Progenitor cell of endocrine pancreas (in vitro differentiated cells): ENCODE measurements at places on chromosomes 11 and 22.

- no peak overlapping the region for H3K27ac ChIP-seq
- peaks cover 5% of the 10 kb centered on the region for H3K4me1 ChIP-seq
- H3K27me3 ChIP-seq = no peaks in the 10 kb centered on the region
- H3K36me3 ChIP-seq = peaks cover 4% of the 10 kb centered on the region
These were observed 19.7 kb upstream of the RAB38 start for GRCh38 chr11:88194990-88195389.

DNA sequence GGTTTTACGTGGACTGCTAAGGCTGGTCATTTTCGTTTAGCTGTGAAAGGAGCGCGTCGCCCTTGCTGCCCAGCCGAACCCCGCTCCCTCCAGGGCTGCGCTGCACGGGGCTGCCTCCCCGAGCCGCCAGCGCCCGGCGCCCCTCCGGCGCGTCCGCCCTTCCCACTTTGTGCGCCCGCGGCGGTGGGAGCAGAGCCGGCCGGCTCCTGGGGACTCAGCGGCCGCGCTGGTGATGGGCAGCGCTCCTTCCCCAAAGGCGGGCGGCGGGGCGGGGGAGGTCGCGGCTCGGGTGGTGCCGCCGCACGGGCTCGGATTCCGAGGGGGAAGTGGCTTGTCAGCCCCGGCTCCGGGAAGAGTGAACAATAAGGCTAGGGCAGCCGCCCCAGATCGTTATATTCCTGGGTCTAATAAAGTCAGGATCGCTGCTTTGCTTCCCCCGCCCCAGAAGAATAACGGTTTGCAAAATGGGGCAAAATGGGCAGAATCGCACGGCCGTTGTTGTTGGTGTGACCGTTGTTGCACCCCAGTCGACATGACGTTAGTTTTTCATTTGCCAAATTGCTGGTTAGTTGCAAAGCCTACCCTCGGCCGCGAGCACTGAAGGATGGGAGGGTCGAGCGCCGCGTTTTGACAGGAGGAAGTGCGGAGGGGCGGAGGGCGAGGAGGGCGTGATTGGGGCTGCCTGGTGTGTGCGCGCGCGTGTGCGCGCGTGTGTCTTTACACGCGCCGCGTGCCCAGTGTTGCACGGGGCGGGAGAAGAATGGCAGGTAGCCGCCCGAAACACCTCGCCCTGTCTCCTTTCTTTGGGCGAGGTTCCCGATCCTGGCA lies 745 bp downstream of the NCAM1 start:
- peak overlapping the region; percentile 88 for H3K27ac ChIP-seq
- DNase-seq = peak; percentile 22
- peak overlapping the region; percentile 92 for H3K4me3 ChIP-seq
- no peaks in the 10 kb centered on the region for H3K36me3 ChIP-seq
- peaks cover 70% of the 10 kb centered on the region for H3K27me3 ChIP-seq
- peaks cover 14% of the 10 kb centered on the region for H3K4me1 ChIP-seq

DNA sequence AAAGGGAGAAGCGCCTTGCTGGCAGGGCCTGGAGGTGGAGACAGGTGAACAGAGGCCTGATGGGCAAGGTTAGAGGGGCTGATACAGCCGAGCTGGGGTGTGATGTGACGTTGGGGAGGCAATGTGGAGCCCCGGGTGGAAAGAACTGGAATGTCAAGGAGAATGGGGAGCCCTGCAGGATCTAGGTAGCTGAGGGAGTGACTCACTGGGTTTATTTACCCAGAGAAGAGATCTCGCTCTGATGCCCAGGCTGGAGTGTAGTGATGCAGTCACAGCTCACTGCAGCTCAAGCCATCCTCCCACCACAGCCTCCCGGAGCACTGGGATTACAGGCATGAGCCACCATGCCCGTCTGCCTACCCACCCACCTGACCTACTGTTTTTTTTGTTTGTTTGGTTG lies 1.9 kb upstream of the CYB5R3 start:
- no peaks in the 10 kb centered on the region for H3K27me3 ChIP-seq
- H3K4me1 ChIP-seq = peaks cover 19% of the 10 kb centered on the region
- H3K27ac ChIP-seq = peak overlapping the region; percentile 29
- peak overlapping the region; percentile 47 for H3K4me3 ChIP-seq

- H3K4me1 ChIP-seq = peaks cover 59% of the 10 kb centered on the region
- H3K27ac ChIP-seq = no peak overlapping the region
- peak overlapping the region; percentile 55 for H3K4me3 ChIP-seq
- H3K36me3 ChIP-seq = no peaks in the 10 kb centered on the region
- no peaks in the 10 kb centered on the region for H3K27me3 ChIP-seq
- DNase-seq = no peak
These were observed 55.9 kb upstream of the CCDC188 start for GRCh38 chr22:20206709-20207215.
